ENCODE measurements at places on chromosomes 12 and 14.

- peak; percentile 63 for DNase-seq
Measured at GRCh38 chr12:40105515-40106201, at the start of gene SLC2A13. Gene SLC2A13, minus strand, starts transcription at chr12:40106081. Its CDS starts 273 bp downstream, at chr12:40105808.

DNA sequence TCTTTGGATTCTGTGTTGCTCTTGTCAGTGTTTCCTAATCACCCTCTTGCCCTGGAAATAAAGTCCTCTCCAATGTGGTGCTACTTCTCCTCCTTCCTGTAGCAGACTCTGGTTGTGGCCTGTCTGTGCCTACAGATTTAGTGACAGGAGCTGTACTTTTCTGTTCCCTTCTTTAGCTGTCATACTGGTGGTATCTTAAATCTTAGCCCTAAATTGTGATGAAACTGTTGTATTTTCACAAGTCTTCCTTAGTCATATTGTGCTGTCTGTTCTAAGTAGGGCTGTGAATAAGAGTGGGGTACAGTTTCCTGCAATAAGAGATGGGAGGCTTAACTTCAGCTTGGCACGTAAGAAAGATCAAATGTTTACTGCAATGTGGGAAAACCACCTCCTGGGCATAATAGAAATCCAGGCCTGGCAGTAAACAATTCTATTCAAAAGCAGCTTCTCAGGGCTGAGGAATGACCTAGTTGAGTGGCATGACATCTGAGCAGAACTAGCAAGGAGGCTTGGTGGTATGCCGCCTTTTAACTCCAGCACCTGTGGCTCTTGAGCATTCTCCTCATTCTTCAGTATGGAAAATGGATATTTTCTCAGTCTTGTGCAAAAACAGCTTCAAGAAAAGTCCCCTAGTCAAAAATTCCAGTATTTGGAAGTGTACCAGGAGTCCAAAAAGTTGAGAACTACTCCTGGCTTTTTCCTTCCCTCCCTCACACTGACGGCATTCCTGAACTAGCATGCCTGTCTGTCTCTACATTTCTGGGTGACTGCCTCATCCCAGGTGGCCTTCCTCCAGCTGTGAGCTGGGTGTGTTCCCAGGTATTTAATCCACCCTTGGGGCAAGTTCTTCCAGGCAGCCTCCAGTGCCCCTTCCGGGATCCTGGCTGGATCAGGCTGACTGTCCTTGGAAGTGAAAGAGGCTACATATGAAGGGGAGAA, 19.5 kb downstream of the ANO6 start:
- no peak for DNase-seq

DNA sequence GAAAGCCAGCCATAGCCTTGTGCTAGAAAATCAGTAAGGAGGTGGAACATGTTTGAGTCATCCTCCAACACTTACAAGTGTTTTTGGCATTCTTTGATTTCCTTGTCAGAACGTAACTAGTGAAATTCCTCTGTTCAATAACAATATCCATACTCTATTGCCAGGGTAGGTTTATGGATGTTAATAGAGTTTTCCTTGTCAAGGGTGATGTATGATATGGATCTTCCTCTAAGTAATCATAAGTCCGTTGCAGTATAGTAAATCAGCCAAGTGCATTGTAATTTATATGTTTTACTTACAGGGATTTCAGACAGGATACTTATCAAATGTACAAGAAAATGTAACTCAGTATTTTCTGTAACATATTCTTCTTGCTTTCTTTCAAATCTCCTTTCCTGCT, 19.4 kb downstream of the NAV3 start:
- DNase-seq: no peak

DNA sequence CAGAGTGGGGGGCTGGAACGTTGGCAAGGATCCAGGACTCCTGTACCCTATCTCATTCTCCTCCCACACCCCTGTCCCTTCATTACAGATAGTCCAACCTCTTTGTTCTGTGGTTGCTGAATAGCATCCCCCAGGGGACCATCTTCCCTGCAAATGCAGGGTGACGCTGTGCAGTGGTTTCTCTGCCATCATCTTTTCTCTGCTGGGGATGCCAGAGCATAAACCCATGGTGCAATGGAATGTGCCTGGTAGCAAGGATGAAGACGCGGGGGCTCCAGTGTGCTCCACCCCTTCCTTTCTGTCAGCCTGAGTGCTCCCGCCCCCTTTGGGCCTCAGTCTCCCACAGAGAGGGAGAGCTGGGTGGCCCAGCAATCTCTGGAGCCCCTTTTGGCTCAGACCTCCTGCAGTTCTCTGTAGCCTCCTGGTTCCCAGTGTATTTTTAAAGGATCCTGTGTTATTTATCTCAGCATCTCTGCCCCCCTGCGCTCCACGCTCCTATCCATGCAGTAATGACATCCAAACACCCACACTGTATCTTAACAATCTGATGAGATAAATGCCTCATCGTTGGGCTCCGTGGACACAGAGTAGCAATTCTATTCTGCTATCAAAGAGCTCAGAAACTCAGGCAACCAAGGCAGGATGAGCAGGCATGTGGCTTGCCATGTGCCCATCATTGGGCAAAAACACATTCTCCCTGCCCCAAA, 212.8 kb downstream of the CACNA1C start:
- DNase-seq: no peak

DNA sequence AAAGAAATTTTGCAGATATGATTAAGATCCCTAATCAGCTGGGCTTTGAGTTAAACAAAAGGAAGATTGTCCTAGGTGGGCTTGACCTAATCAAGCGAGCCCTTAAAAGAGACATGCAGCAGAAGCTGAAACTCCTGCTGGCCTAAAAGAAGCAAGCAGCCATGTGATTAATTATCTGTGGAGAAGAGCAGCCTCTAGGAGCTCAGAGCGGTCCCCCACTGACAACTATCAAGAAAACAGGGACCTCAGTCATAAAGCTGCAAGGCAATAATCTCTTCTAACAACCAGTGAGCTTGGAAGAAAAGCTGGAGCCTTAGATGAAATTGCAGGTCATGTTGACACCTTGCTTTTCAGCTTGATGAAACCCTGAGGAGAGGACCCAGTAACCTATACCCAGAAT, 288.9 kb upstream of the CLEC14A start:
- no peak for DNase-seq

DNA sequence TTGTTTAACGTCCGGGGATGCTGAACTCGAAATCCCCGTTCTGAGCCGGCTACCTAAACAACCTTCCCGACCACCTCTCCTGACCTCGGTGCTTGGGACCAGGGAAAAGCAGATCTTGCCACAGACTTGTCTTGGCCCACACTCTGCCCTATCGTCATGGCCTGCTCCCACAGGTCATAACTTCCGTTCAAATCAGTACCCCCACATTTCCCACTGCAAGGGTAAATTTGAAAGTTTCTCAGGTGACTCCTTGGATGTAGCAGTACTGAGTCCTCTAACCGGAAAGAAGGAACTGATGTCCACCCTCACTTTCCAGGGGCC, 612 bp upstream of the RBM23 start:
- DNase-seq: no peak

GRCh38 chr14:97380539-97380941, 583.4 kb downstream of the VRK1 start:
- DNase-seq: peak; percentile 73

DNA sequence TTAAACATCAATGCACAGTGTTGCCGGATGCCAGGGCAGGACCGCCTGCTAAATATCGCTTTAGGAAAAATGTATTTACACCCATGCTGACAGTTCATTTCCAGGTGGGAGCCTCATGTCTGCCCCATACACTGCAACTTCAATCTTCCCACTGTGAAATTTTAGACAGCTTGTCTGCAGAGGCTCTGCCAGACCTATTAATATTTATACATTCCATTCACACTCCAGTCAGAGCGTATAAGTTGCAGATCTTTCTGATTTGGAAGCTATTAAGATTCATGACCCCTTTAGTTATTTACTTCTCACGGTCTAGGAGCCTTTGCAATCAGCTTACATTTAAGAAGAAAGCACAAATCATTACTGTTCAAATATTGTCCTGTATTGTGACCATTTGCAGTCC, 357.4 kb downstream of the ATP23 start:
- no peak for DNase-seq

GRCh38 chr12:109460538-109460937, 16.6 kb downstream of the KCTD10 start:
- DNase-seq: no peak

- DNase-seq: no peak
Measured at GRCh38 chr14:94489336-94489735, 13.3 kb upstream of the SERPINA9 start.

DNA sequence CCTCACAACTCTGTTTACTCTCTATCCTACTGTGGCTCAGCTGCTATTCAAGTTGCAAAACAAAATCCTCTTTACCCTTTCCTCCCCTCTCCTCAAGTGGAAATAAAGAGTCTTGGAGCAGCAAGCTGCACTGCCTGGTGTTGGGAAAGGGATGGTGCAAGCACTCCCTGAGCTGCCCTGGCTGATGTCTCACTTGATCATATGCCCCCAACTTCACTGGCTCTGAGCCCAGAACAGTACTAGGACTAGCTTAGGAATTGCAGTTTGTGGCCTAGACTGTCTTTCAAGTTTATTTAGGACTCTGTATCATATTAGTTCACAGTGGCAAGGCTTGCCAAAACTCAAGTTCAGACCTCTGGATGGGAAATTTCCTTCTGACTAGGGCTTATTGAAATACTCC, 1683.8 kb upstream of the SEL1L start:
- no peak for DNase-seq

- peak; percentile 53 for DNase-seq
Measured at GRCh38 chr14:74257078-74257940, 18.1 kb downstream of the VSX2 start.
